Breast epithelium (tissue), 4 donors: ENCODE measurements at places on chromosomes 11 and 22.

DNA sequence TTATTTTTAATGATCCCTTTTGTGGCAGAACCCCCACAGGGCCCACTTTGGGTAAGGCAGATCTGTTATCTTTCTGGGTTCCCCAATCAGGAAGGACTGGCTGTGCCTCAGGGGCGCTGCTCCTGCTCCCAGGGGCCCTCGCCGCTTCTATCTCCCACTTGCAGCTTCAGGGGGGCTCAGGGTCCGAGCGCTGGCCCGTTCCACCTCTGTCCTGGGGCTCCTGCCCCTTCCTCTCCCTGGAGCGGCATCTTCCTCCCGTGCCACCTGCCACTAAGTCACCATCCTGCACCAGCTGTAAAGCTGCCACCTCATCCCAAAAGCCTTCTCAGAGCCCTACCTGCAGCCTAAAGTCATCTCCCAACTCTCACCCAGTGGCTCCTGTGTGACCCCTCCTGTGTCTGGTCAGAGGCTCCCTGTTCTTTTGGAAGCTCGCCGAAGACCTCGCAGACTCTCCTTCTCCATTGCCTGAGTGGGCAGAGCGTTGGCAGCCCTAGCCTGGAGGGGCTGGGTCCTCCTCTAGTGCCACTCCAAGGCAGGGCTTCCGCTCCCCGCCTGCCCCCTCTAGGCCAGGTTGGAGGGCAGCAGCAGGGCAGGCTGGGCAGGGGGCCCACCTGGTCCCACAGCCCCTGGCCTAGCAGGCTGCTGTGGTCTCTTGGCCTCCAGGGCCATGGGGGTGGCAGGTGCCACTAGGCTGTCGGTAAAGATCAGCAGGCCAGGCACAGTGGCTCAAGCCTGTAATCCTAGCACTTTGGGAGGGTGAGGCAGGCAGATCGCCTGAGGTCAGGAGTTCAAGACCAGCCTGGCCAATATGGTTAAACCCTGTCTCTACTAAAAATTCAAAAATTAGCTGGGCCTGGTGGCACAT, 106.7 kb downstream of the MORC2 start:
- DNase-seq: peak; percentile 24

- no peak for DNase-seq
Observed at GRCh38 chr11:42036201-42036600, 576.7 kb upstream of the LRRC4C start.

DNA sequence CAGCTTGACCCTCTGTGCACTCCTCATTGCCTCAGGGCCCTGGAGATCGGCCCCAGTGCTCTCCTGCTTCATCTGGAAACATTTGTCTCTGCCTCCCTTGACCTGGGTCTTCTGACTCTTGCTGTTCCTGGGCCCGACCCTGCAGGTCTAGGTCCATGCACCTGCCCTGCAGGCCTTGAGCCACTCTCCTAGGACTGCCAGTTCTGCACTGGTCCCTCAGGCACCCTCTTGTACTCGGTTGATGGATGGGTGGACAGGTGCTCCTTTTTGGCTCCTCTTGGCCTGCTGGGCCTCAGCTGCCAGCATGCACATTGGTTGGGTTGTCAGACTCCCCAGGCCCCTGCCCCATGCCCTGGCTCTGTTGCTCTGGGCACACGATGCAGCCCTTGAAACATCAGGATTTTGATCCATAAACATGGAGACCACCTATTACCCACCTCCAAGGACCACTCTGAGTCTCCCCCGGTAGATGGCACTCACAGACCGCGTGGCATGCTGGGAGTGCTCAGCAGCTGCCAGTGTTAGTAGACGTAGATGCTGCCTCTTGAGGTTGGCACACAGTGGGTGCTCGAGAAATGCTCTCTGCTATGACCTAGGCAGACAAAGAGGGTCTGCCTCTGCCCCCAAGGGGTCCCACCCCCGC, 20.2 kb upstream of the ACR start:
- DNase-seq: no peak

DNA sequence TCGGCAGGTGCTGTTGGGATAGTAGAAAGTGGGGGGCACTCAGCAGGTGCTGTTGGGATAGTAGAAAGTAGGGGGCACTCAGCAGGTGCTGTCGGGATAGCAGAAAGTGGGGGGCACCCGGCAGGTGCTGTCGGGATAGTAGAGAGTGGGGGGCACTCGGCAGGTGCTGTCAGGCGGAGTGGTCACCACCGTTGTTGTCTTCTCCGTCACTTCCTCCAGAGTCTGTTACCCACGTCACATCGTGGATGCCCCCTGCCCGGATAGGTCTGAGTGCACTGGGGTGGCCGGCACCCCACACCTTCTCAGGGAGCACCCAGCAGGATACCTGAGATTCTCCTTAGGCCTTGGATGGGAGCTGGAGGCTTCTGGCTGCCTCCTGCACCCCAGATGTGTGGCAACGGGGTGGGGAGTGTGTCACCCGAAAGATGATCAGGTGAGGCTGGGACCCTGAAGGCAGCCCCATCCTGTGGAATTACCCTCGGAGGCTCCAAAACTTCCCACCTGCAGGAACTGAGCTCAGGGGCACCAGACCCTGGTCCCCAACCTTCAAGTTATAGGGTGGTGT, 24.1 kb upstream of the KRTAP5-7 start:
- no peak for DNase-seq

DNA sequence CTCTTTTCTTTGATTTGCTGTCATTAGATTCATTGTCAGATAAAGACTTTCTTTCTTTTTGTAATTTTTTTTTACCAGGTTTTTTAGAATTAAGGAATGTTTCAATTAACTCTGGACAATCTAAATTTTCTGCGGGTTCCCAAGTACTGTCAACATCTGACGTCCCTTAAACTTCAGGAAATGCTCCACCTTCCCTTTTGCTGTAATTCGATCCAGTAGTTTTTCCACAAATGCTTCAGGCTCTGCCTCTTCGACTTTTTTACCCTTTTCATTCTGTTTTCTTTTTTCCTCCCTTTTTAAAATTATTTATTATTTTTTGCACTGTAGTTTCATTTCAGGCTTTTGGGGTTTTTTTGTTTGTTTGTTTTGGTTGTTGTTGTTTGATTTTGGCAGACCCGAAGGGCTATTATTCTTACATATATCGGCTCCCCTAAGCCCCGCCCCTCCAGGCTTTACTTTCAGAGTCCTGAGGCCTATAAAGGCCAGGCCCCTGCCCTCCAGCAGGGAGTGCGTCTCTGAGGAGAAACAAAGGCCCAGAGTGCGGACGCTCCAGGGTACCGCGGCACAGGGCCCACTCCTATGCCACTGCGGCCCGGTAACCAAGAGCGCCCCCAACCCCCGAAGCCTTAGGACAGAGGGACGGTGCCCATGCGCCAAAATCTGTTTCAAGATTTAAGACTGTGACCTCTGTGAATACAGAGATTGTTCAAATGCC, 116.4 kb downstream of the TYR start:
- DNase-seq: no peak

DNA sequence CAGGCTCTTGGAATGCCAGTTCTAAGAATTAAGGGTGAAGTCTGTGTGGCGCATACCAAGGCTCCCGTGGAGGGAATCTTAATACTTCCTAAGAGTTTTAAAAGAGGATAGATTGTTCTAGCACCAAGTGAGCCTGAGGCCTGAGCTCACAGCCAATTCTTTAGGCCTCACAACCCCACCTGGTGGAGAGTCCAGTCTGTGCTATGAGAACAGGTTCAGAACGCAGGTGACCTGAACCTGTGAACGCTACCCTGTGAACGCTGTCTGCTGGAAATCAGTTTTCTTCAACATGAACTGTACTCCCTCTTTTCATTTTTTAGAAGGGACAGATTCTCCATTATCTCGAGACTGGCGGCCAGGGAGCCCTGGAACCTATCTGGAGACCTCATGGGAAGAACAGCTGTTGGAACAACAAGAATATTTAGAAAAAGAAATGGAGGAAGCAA, 43.2 kb upstream of the DLAT start:
- peak; percentile 78 for DNase-seq

DNA sequence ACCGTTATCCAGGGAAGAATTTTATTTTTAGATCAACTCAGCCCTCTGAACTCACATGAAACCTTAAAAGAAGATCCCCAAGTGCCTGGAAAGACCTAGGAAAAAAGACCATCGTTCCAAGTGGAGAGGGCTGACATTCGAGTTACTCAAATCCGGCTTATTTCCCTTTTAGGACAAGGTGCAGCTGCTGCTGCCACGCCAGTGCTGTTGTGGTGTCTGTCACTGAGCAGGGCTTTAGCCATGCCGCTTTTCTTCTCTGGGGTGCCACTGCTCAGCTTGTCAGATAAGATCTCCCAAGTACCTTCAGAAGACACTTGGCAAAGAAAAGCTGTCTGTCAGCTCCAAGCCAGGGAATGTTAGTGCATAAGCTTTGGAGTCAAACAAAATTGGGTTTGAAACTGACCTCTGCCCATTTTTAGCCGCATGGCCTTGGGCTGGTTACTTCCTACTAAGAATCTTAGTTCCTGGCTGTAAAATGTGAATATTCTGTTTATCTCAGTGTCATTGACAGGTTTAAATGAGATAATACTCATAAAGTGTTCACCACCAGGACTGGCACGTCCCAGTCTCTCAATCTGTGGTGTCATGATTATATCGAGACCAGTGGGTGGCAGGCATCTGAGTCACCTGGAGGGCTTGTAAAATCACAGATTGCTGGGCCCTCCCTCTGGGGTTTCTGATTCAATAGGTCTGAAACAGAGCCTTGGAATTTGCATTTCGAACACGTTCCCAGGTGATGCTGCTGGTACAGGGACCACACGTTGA, 117.5 kb downstream of the PKNOX2 start:
- no peak for DNase-seq

DNA sequence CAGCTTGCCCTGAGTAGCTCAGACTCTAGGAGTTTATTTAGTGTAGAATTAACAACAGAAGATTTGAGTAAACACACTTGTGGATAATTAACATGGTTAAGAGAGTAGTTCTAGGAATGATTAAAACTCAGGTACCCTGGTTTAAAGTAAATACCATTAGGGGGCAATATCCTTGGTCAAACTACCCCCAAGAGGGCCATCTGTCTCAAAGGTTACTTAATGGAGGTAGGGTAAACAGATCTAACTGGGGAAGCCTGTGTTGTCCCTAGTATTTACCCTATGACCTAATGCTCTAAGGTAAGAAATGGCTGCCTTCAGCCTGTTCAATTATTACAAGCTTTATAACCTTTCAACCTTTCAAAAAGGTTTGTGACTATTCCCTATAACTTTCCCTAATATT, 10.6 kb upstream of the GLYATL1 start:
- no peak for DNase-seq

- no peak for DNase-seq
Observed at GRCh38 chr11:11981840-11982239, 26.6 kb downstream of the DKK3 start.

GRCh38 chr11:122491509-122491908, 164.0 kb upstream of the UBASH3B start:
- no peak for DNase-seq

GRCh38 chr11:32894149-32894827, 1.7 kb downstream of the QSER1 start:
- DNase-seq: no peak

GRCh38 chr11:23112987-23113886, 253.0 kb upstream of the CCDC179 start:
- DNase-seq: no peak

GRCh38 chr22:33062361-33062760, 4.2 kb upstream of the SYN3 start:
- no peak for DNase-seq

- DNase-seq: no peak
Observed at GRCh38 chr11:26953770-26954392, 40.0 kb upstream of the FIBIN start.

DNA sequence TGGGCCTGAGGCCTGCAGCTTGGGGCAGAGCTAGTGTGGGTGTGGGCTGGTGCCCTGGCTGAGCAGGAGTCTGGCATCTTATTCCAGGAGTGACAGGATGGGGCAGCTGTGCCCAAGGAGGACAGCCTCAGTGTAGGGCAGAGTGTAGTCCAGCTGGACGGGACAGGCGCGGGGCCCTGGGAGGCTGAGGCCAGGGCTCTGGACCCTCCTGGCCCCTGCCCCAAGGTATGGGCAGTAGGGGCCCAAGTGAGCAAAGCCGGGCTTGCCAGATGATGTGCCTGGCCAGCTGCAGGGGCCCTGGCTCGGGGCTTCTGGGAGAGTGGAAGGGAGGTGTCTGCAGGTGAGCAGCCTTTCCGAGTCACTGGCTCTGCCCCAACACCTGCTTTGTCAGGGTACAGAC, 1190.9 kb downstream of the BRD1 start:
- DNase-seq: no peak

GRCh38 chr11:2522631-2523255, 77.9 kb downstream of the KCNQ1 start:
- peak; percentile 9 for DNase-seq

- no peak for DNase-seq
Observed at GRCh38 chr22:17924735-17925364, 99.5 kb downstream of the MICAL3 start.

- no peak for DNase-seq
Observed at GRCh38 chr11:118527109-118527508, at the start of gene TTC36. TSS of gene TTC36 (plus strand) at chr11:118527474. CDS start at chr11:118527495, 21 bp downstream.

GRCh38 chr11:2135648-2136201, 3.5 kb downstream of the IGF2 start:
- DNase-seq: no peak

- no peak for DNase-seq
Observed at GRCh38 chr22:20431511-20432192, 6.0 kb downstream of the SCARF2 start.

GRCh38 chr11:131428853-131429252, 58.4 kb downstream of the NTM start:
- no peak for DNase-seq

DNA sequence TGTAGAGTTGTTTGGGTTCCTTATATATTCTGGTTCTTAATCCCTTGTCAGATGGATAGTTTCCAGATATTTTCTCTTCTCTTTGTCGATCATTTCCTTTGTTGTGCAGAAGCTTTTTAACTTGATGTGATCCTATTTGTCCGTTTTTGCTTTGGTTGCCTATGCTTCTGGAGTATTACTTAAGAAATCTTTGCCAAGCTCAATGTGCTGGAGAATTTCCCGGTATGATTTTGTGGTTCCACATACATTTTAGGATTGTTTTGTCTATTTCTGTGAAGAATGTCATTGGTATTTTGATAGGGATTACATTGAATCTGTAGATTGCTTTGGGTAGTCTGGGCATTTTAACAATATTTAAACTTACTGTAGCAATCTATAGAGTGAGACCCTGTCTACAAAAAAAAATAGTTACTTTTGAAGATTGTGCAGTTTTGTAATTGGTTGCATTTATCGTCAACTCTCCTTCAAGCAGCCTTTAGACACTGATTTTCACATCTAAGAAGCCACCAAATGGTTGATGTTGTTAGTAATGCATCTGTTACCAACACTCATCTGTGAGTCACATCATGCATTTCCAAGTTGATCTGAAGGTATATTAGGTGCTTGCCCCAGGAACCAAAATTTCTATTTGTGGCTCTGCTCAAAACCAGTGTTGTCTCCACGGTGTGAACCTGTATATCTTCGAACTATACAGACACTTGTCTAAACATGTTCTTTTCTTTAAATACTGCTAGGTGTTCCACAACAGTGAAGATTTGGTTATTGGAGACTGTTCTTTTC, 21.4 kb downstream of the XRCC6 start:
- no peak for DNase-seq

- no peak for DNase-seq
Observed at GRCh38 chr11:13216019-13216710, 61.4 kb upstream of the BMAL1 start.

- no peak for DNase-seq
Observed at GRCh38 chr11:105468154-105468553, 141.7 kb upstream of the GRIA4 start.

GRCh38 chr22:36486619-36487384, 5.4 kb upstream of the TXN2 start:
- DNase-seq: no peak

- DNase-seq: no peak
Observed at GRCh38 chr11:66391322-66391721, 19.8 kb upstream of the SLC29A2 start.

- no peak for DNase-seq
Observed at GRCh38 chr22:44449061-44449682, 48.9 kb downstream of the RTL6 start.
